NCI-H460 (cell line): ENCODE measurements at places on chromosomes 1 and 21. TPM values are rescaled to one million over a fixed set of nuclear protein-coding genes. Genes with fewer than 3 reads are reported as not detected.
A peak's percentile ranks its signal among the peaks of the same experiment; 100 is the strongest.

Gene IL20
- total RNA-seq: not detected in 2 replicates

Gene TUT4
- 27.5 and 29.4 TPM in 2 replicates for total RNA-seq

Gene RPTN
- not detected in 2 replicates for total RNA-seq

Gene KCNE2
- total RNA-seq: not detected in 2 replicates

Gene CD2
- not detected in 2 replicates for total RNA-seq

DNA sequence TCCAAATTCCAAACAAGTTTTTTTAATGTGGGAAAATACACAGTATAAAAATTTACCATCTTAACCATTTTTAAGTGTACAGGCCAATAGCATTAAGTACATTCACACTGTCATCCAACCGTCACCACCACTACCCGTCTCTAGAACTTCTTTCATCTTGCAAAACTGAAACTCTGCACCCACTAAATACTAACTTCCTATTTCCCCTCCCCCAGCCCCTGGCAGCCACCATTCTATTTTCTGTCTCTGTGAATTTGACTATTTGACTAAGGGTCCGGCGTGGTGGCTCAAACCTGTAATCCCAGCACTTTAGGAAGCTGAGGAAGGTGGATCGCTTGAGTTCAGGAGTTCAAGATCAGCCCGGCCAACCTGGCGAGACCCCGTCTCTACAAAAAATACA is 36.1 kb downstream of the CLSTN1 start:
- DNase-seq: no peak

DNA sequence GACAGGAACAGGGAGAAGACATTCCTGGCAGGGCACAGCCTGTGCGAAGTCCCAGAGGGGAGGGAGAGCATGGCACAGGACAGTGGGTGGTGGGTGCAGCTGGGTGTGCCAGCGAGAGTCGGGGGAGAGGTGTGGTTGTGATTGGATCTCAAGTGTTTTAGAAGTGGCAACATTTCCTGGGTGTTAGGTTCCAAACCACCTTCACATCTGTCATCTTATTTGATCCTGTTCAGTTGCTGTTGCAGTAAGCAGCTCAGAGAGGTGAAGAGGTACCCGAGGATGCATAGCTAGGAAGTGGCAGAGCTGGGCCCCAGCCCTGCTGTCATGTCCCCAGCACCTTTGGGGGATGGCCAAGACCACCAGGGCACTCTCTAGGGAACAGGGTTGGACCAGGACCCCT is 22.0 kb upstream of the DISP3 start:
- no peak for DNase-seq

DNA sequence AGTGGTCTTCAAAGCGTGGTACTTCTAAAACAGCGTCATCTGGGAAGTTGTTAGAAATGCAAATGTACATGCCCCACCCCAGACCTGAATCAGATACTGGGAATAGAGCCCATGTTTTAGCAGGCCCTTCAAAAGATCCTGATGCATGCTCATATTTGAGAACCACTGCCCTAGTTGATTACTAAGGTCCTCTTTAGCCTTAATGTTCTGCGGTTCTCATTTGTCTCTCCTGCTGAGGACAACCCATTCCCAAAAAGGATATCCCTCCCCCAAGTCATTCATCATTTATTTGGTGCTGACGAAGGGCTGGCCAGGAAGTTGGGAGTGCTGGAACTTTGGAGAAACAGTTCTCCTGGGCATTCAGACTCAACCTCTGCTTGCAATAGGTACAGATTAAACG is 92.4 kb upstream of the RALGPS2 start:
- no peak for DNase-seq

DNA sequence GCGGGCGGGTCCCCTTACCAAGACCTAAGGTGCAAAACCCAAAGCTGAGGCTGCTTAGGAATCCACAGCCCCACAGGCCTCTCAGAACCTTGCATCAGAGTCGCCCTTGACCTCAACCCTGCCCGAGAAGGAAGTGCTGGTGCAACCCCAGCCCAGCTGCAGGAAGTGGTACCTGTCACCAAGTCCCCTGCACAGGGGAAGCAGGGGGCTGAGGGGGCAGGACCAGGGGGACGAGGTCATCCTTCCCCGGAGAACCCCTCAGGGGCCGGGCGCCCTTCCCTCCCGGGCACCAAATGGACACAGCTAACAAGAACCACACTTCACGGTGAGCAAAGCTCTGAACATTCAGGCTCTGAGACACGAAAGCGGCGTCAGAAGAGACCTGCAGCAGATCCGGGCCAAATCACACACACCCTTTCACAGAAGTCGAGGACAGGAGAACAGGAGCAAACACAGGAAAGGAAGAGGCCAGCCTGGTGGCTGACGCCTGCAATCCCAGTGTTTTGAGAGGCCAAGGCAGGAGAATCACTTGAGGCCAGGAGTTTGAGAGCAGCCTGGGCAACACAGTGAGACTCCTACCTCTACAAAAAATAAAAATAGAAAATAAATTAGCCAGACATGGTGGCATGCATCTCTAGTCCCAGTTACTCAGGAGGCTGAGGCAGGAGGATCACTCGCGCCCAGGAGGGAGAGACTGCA is 6.4 kb downstream of the ITGB2 start:
- no peak for DNase-seq

GRCh38 chr1:176469450-176470010 is 6.6 kb downstream of the PAPPA2 start:
- no peak for DNase-seq

- no peak for DNase-seq
These were observed 335.3 kb downstream of the BRINP2 start for GRCh38 chr1:177505905-177506590.

DNA sequence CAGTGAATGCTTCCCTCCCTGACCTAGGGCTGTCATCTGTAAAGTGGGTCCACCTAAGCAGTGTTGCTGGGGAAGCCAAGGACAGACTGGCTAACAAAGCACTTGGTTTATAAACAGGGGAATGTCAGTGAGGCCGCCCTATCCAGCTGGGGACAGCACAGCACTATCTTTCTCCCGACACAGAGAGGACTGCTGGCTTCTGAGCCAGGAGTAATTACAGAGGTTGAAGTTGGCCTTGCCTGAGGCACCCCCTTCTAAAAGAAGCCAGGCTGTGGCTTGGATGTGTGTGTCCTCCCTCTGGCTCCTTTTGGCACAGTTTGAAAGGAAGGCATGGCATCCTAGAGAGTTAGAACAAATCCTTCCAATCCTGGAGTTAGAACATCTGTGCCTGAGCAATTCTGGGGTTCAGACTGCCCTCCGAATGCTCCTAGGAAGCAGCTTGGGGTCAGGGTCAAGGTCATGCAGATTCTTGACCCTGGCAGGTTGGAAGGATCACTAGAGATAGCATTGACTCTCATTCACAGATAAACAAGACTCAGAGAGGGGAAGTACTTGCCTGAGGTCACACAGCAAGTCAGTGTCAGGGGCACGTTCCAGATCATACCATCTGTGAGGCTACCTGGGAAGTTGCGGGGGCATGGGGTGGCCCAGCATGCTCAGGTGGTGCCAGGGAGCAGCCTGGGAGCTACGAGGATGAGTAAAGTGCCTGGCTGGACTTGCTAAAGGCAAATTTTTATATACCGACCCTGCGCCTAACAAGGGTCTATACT is 1.3 kb upstream of the LDLRAP1 start:
- DNase-seq: no peak

DNA sequence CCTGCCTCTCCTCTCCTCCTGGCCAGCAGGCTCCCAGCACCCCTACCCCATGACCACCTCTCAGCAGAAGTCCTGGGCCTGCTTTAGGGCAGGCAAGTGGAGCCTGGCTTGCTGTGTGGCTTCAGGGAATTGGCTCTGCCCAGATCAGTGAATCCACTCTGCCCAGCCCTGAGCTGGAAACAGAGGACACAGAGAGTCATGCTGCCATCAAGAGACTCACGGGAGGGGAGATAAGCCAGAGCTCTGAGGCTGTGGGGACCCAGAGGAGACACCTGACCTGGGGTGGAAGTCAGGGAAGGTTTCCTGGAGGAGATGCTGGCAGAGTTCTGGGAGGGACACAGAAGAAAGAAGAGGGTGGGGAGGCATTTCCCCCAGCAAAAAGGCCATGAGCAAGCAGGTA is 54.2 kb downstream of the GLIS1 start:
- DNase-seq: no peak

- no peak for DNase-seq
These were observed 8.0 kb downstream of the TRNAU1AP start for GRCh38 chr1:28560886-28561285.

GRCh38 chr1:218585511-218586184 is 240.5 kb downstream of the TGFB2 start:
- peak; percentile 42 for DNase-seq

- DNase-seq: no peak
These were observed 457.3 kb upstream of the VAMP3 start for GRCh38 chr1:7313826-7314225.

DNA sequence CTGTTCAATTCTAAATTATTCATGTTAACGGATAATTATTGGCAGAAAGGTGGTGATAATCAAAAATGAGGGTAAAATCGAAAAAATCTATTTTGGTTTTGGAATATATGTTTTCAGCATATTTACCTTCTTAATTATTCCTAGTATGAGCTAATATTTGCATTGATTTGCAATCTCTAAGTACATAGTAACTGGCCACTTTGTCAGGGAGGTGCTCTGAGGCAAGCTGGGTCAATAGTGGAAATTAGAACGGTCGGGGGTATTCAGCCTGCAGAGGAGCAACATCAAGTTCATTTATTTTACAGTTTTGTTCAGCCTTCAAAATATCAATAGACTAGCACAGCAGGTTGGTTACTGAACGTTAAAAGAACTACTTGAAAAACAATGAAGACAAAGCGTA is 1.8 kb downstream of the OTUD7B start:
- DNase-seq: no peak

- no peak for DNase-seq
These were observed 58.4 kb downstream of the ITPKB start for GRCh38 chr1:226680653-226681052.

DNA sequence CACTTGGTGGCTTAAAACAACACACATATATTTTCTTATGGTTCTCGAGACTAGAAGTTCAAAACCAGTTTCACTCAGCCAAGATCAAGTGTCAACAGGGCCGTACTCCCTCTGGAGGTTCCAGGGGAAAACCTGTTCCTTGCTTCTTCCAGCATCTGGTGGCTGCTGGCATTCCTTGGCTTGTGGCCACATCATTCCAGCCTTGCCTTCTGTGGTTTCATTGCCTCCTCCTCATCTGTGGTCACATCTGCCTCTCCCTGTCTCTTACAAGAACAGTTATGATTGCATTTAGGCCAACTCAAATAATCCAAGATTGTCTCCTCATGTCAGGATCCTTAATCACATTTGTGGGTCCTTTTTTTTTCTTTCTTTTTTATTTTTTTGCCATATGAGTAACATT is 240.7 kb upstream of the HOOK1 start:
- DNase-seq: no peak

DNA sequence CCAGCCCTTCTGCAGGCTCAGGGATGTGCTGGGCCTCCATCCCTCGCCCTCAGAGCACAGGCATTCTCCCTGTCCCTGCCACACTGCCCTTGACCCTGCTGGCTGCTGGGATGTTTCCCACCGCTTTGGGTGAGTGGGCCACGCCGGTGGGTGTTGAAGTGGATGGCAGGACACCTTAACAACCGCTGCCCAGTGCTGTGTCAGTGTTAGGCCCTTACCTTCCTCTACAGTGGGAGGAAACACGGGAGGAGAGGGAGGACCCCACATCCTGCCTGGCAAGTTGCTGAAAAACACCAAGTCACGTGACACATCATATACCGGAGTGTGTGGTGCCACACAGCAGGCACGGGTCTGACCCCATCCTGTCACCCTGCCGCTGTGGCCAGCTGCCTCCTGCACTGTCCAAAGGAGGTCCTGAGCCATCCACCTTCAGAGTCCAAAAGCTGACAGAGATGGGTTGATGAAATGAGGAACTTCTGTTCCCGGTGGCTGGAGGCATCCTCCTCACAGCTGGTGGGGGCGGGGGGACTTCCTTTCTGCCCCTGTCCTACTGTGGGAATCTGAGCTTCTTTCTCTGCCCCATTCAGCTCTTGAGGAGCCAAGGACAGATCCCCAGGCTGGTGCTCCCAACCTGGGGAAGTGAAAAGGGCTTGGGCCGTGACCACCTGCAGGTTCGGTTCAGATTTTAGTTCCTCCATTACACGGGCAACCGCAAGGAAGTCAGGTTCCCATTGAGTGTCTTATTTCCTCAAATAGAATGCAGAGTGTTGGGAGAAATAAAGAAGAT is 3.2 kb upstream of the THEMIS2 start:
- DNase-seq: no peak

- DNase-seq: no peak
These were observed 69.4 kb downstream of the C4BPA start for GRCh38 chr1:207173396-207173795.

GRCh38 chr1:58619286-58620054 is 42.4 kb upstream of the TACSTD2 start:
- DNase-seq: no peak

DNA sequence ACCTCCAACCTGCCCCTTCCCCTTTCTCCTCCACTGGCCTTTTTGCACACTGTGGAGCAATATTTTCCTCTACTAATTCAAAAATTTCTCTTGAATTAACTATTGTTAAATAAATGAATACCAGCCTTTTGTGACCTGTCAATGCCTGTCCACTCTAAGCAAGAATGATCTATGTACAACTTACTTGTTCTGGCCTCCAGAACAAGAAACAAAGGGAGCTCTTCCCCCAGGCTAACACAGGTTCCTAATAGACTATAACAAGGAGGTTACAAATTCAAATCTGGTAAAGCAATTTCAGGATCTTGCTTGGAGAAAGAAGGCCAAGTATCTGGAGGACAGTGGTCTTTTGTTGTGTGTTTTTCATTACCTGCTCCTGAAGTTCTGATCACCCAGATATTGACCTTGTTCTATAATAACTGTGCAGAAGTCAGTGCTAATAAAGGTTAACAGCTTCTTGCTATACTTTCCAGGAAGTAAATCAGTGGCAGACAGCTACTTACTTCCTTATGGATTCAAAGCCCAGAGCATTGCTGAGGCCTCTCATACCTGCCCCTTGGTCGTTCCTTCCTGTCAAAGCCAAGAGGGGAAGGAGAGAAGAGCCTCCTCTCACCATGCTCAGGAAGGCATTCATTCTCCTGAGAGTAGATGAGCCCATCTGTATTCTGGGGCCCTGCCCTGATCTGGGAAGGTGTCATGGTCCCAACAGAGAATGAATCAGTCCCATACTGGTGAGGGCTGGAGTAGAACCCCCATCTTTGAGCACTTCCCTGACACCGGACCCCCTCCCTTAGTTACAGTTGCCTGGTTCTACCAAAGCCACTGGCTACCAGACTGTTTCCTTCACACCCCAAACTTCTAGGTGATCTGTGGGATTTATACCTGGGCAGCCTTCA is 56.8 kb downstream of the DESI2 start:
- no peak for DNase-seq

- no peak for DNase-seq
These were observed 83.6 kb upstream of the RGS1 start for GRCh38 chr1:192491804-192492554.

GRCh38 chr1:226635456-226635941 is 86.9 kb downstream of the STUM start:
- DNase-seq: no peak

- DNase-seq: no peak
These were observed 13.4 kb downstream of the IBA57 start for GRCh38 chr1:228178737-228179684.

DNA sequence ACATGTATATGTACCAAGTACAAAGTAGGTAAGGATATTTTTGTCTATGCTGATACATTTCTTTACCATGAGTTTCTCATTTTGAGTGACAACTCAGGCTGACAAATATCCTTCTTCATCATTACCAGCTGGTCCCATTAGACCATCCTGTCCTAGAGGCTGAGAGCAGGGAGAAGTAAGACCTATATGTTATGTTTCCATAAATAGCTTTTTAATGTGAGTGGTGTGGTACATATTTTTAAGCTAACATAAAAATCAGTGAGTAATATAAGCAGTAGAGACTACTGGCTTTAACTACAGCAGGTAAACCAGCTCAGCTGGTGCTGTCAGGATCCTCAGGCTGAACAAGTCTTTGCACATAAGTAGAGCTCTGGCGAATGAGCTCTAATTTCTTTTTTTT is 62.4 kb downstream of the CLEC20A start:
- no peak for DNase-seq
